ENCODE measurements at places on chromosomes 11 and 22.

GRCh38 chr11:125874556-125875124 lies 12.8 kb upstream of the HYLS1 start:
- peak; percentile 57 for DNase-seq

DNA sequence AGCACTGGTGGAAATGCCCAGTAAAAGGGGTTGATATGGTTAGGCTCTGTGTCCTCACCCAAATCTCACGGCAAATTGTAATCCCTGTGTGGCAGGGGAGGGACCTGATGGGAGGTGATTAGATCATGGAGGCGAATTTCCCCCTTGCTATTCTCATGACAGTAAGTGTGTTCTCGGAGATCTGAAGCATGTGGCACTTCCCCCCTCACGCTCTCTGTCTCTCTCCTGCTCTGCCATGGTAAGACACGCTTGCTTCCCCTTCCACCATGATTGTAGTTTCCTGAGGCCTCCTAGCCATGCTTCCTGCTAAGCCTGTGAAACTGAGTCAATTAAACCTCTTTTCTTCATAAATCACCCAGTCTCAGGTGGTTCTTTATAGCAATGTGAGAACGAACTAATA lies 37.4 kb downstream of the PACSIN2 start:
- no peak for DNase-seq

GRCh38 chr22:43262990-43263644 lies 76.2 kb upstream of the TTLL12 start:
- peak; percentile 54 for DNase-seq

- no peak for DNase-seq
Measured at GRCh38 chr22:26800858-26801257, 143.5 kb downstream of the MIAT start.

GRCh38 chr22:32396255-32396654 lies 15.8 kb downstream of the RTCB start:
- no peak for DNase-seq

DNA sequence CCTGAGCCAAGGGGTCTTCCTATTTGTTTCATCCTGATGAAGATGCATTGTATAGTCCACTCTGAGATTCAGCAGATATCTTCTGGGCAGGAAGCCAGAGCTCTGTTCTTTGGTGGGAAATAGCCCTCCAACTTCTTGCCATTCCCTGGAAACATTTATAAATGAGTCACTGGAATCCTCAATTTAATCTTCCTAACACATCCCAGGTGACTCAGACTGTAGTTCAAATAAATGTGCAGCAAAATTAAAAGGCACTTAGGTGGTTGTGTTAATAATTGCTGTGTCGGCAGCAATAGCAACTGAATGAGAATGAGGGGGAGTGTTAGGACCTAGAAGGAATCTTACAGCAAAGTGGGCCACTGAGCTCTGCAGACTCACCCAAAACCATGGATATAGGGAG lies 108.6 kb downstream of the INSC start:
- DNase-seq = no peak

DNA sequence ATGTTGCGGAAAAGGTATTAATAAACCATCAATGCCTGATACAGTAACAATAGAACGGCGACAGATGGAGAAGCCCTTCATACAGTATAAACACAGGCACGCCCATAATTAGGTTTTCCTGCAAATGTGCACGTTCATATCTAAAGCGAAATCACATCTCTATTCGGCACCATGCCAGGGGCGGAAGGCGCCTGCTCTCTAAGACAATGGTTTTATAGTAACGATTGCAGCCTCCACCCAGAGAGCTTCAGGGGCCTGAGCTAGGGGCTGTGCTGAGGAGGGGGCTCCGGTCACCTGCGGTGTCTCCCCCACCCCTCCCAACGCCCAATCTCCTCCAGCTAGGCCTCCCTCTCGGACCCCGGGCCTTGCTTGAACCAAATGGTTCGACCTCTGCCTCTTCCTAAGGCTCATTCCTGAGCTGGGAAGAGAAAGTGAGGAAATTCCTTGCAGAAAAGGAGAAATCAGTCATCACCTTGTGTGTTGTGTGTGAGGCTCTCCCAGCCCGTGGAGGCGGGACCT lies 9.6 kb downstream of the KRTAP5-5 start:
- DNase-seq = no peak

DNA sequence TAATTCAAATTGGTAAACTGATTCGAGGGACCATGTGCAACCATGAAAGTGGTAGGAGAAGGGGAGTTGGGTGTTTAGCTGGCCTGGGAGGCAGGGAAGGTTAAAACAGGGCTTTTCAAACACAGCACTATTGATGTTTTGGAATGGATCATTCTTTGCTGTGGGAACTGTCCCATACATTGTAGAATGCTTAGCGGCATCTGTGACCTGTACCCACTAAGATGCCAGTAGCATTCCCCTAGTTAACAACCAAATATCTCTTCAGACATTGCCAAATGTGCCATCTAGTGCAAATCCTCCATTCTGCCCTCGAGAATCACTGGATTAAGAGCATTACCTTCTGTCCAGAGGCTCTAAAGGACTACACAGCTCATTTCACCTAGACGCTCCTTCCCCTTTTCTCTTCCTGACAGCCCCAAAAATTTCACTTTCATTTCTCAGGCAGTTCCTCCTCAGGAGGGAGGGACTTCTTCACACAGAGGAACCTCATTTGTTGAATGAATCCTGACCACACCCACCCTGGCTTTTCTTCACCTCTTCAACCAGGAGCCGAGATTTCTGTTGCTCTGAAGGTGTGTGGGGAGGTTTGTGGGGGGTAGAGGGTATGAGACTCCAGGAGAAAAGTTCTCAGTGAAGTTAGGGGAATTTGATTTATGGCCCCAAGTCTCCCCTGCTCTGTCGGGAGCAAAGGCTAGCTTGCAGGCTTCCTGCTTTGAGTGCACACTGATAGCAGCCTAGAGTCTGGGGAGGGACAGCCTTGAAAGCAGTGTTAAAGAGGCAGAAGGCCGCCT lies at the start of gene TRIM34:
TRIM34 (plus strand) TSS at position 513 of the 791 bp plus-strand sequence. CDS start 7,331 bp downstream, outside the sequence.
- DNase-seq = peak; percentile 81

GRCh38 chr11:114027391-114027790 lies 32.1 kb upstream of the ZBTB16 start:
- no peak for DNase-seq

DNA sequence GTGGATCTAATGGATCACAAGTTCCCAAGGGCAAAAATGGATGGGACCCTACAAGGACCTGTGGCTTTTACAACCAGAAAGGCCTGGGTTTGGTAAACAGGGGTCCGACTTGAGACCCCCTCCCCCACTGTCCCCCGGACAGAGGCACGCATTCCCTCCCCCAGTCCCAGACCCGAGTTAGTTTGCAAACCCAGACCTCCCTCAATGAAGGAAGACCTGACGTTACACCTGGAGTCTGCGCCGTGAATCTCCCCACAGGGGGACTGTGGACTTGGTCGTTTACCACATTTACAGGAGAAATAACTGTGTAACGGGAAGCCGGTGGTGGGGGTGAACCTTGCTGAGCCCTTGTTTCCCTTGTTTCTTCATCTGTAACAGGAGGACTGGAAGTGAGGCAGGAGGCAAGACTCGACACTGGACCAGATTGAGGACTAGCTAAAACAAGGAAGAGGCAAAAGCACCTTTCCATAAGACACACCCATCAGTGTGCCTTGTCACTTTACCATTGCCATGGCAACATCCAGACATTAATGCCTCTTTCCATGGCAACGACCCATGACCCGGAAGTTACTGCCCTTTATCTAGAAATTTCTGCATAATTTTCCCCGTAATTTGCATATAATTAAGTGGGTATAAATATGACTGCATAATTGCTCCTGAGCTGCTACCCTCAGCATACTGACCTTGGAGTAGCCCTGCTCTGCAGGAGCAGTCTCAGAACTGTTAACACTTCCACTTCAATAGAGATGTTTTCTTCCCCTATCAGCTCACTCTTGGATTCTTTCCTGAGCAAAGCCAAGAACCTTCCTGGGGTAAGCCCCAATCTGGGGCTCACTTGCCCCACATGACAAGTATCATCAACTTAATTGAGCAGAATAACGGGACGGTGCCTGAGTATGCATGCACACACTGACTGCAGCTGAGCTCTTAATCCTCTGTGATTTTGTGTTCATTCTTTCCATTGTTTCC lies 25.4 kb downstream of the PDGFB start:
- DNase-seq = no peak

- no peak for DNase-seq
Measured at GRCh38 chr11:101127197-101127698, 2.4 kb downstream of the PGR start.

GRCh38 chr22:49017482-49018329 lies 810.0 kb downstream of the BRD1 start:
- DNase-seq = no peak

DNA sequence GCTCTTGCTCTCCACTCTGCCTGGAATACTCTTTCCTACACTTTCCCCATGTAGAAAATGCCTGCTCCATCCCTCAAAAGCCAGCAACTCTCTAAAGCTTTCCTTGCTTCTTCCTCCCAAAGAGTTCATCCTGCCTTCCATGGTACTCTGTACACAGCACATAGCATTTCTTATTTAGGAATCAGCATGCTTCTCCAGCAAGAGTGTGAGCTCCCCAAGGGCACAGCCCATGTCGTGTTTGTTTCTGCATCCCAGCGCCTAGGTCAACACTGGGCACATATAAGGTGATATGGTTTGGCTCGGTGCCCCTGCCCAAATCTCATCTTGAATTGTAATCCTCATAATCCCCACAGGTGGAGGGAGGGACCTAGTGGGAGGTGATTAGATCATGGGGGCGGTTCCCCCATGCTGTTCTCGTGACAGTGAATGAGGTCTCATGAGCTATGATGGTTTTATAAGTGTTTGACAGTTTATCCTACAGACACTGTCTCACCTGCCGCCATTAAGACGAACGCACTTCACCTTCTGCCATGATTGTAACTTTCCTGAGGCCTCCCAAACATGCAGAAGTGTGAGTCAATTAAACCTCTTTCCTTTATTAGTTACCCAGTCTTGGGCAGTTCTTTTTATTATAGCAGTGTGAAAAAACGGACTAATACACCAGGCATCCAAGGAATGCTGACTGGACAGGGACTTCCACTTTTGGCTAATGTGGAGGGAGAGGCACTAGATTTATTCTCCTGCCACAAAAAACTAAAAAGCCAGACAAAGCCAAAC lies 8.2 kb downstream of the VPS37C start:
- DNase-seq = no peak

- no peak for DNase-seq
Measured at GRCh38 chr11:6608011-6608410, 4.0 kb downstream of the TAF10 start.

DNA sequence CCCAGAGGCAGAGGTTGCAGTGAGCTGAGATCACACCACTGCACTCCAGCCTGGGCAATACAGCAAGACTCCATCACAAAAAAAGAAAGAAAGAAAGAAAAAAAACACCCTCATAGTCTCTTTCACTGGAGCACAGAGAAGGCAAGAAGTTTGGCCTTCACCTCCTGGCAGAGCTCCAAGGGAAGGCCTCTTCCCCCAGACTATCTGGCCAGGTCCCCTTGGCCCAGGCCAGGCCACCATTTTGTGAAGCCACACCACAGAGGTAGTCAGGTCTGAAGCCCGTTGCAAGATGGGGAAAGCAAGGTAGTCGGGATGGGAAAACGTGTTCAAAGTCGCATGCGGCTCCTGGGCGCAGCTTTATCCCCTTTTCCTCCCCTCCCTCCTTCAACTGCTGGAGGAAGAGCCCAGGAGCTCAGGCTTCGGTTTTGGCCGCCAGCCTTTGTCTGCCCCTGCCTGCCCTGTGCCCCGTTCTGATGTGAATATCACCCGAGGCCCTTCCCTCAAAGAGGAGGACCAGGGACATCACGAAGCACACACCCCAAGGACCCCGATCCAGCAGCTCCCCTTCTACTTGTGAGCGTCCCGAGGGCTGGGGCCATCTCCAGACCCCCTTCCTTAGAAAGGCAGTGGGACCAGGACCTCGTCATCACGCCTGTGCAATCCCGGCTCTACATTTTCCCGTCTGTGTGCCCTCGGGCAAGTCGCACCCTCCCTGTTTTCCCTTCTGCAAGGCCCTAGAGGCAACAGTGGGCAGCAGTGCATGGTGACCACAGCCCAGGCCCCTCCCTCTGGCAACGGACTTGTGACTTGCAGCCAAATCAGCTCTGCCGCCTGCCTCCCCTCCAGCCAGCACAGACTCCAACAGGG lies 17.7 kb downstream of the CABP7 start:
- DNase-seq = no peak

DNA sequence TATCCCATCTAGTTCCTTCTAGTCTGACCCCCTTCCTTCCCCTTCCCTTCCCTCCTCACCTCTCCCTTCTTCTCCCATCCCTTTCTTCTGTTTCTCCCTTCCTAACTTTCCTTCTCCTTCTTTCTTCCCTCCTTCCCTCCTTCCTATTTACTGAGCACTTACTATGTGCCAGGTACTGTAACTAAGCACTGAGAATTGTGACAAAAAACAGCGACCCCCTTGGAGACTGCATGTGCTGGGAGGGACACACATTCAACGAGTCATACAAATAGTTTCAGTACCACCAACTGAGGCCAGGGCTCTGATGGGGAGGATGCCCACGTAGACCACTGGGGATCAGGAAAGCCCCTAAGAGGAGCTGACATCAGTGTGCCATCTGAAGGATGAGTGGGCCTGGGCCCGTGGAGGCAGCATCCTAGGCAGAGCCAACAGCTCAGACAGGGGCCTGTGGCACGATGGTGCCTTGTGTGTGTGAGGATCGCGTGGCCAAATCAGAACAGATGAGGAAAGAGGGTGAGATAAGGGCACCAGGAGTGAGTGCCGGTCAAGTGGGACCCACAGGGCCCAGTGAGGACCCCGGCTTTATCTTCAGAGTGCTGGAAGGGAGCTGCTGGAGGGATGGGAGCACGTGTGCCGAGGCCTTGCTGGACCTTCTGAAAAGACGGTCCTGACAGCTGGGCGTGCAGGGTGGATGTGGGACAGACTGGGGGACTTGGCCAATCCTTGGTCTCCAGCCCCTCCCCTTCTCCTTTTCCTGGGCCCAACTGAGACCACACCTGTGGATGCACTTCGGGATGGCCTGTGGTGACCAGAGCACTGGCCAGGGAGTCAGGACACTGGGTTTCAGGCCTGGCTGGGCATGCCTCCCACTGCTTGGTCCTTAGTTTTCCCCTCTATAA lies 38.4 kb upstream of the CRYBB3 start:
- DNase-seq = no peak

- DNase-seq = no peak
Measured at GRCh38 chr22:46502440-46503175, 34.8 kb downstream of the CELSR1 start.

DNA sequence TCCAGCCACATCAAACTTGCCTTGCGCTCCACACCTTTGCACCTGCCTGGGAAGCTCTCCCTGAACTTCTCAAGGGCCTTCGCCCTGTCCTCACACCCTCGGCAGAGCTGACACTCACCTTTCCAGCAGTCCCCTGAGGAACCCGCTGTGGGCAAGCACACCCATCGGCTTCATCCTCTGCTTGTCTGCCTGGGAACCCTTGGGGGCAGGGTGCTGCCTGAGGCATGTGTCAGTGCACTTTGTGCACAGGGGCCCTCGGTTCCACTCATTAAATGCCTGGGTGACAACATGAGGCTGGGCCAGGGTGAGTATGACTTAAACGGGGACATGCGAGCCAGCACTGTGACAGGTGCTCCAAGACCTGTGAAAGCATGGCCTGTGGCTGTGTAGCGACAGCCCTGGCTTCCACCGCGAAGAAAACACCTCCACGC lies 2.6 kb upstream of the LRFN4 start:
- no peak for DNase-seq

GRCh38 chr11:4039011-4039410 lies 55.6 kb upstream of the RRM1 start:
- no peak for DNase-seq

- no peak for DNase-seq
Measured at GRCh38 chr22:49512487-49513165, 315.0 kb downstream of the BRD1 start.

- no peak for DNase-seq
Measured at GRCh38 chr22:23149743-23150238, 4.5 kb downstream of the RAB36 start.

GRCh38 chr11:123437236-123437979 lies 7.3 kb downstream of the GRAMD1B start:
- no peak for DNase-seq

GRCh38 chr11:12089473-12089872 lies 20.9 kb upstream of the MICAL2 start:
- no peak for DNase-seq
